ENCODE measurements at places on chromosomes 3 and 15. TPM values are rescaled to one million over a fixed set of nuclear protein-coding genes. Genes with fewer than 3 reads are reported as not detected.

The TMC3 gene
- total RNA-seq = not detected

The DPH6 gene
- total RNA-seq = 12.5 TPM

The LIPH gene
- not detected for total RNA-seq

The AQR gene
- 22.8 TPM for total RNA-seq

The DNAJA4 gene
- 2.0 TPM for total RNA-seq

The ACP3 gene
- total RNA-seq = 47.5 TPM

The ZNF620 gene
- total RNA-seq = 0.73 TPM

The CCDC39 gene
- total RNA-seq = not detected

The RHCG gene
- not detected for total RNA-seq

The RLBP1 gene
- total RNA-seq = not detected

The MST1R gene
- 0.37 TPM for total RNA-seq

The PHC3 gene
- total RNA-seq = 33.2 TPM

The A4GNT gene
- total RNA-seq = not detected

The SLC12A1 gene
- total RNA-seq = not detected

The ITIH1 gene
- not detected for total RNA-seq

The ATP13A4 gene
- under 0.01 TPM for total RNA-seq

The FOXB1 gene
- not detected for total RNA-seq

The IMPG2 gene
- 0.20 TPM for total RNA-seq

The BFSP2 gene
- not detected for total RNA-seq

Measured in subcutaneous preadipocyte (primary cell).